Activated CD4-positive, alpha-beta T cell treated with anti-CD3 and anti-CD28 coated beads, Interleukin-2, amount 50 U/mL, for 16 hours (primary cell): ENCODE measurements at places on chromosomes 3 and 15.

DNA sequence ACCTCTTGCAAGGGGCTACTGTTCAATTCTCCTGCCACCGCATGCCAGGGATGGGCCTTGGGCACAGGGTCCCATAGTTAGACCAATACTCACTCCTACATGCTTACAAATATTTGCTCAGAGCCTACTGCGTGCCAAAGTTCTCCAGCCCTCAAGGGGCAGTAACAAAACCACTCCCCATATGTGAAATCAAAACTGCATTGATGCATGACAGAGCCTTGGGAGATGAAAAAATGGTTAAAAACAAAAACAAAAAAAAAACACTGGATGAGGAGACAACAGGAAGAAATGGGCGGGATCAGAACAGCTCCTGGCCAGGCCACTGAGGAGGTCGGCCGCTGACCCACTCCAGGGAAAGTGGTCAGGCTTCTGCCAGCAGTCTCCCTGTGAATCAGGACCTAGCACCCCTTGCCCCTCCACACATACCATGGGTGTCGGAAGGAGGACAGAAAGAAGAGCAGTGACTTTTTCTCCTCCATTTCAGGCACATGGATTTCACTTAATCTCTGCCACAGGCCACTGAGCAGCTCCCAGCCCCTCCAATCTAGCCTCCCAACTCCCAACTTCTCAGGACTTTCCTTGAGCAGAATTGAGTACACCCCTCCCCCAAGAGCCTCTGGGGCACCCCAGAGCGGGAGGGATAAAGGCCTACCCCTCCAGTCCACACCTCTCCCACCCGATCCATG lies 2.8 kb downstream of the PLXNB1 start:
- DNase-seq, result no peak

DNA sequence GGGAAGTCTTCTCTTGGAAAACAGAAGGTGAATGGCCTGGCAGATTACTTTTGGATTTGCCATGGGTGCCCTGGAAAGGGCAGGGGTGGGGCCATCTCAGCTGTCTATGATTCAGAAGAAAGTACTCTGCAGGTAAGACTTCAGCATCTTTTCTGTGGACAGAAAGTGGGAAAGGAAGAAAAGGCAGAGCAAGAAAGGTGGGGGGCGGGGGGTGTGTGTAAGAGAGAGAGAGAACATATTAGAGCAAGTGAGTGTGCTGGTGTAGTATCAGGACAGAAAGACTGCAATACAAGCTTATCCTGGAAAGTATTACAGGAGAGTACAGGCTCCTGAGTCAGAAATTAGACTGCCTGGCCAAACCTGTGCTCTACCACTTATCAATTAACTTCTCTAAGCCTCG lies 5.5 kb downstream of the TAGLN3 start:
- DNase-seq, result no peak

GRCh38 chr3:65945953-65946352 lies 92.8 kb downstream of the MAGI1 start:
- DNase-seq, result no peak

- no peak for DNase-seq
Measured at GRCh38 chr3:83524901-83525300, 1433.9 kb upstream of the CADM2 start.

- DNase-seq, result no peak
Measured at GRCh38 chr3:86989611-86990010, 1.3 kb downstream of the VGLL3 start.

DNA sequence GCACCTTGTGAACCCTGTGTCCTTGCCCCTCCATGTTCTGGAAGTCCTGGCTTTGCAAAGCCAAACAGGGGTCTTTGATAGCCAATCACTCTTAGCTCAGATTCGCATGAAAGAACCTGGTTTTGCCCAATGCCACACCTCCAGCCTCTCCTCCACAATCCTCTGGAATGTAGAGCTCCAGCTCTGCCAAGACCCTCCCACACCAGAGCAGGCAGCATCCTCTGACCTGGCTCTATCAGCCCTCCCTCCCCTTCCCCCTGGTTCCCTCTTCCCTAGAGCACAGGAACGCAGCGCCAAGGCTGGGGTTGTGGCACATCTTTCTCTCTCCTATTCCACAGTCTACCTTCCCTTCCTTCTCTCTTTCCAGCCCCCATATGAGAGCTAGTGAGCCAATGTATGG lies 133.3 kb downstream of the RPLP1 start:
- no peak for DNase-seq

DNA sequence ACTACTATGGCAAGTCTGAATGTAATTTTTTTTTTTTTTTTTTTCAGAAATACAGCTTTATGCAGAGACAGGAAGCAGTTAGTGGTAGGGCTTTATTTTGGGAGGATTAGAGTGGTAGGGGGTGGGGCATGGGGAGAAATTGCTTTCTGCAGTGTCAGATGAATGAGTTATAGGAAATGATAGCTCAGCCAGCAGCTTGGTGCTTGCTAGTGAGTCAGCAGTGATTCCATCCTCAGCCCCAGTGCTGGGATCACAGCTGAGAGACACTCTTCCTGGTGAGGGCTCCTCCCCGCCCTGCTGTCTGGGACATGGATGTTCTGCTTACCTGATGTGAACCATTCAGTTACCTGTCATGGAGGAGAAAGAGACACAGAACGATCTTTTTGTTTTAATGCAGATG lies 39.6 kb downstream of the SEMA6D start:
- DNase-seq, result no peak

DNA sequence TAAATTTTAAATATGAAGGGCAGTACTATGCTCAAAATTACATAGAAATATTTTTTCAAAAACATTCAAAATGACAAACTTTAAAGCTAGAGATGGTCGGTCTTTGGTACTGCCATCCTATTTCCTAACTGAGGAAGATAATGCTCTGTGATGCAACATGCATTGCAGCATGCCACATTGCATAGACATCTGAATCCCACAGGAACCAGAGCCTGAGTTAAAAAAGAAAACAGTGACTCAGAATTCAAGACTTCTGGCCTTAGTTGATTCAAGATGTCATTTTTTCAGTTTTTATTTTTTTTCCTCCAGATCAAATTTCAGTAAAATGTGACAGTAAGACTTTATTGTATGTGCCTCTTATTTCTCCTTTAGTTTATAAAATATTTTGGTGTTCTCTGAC lies 33.1 kb downstream of the TP63 start:
- no peak for DNase-seq
